NB4 (cell line): ENCODE measurements at places on chromosomes 4 and X.

DNA sequence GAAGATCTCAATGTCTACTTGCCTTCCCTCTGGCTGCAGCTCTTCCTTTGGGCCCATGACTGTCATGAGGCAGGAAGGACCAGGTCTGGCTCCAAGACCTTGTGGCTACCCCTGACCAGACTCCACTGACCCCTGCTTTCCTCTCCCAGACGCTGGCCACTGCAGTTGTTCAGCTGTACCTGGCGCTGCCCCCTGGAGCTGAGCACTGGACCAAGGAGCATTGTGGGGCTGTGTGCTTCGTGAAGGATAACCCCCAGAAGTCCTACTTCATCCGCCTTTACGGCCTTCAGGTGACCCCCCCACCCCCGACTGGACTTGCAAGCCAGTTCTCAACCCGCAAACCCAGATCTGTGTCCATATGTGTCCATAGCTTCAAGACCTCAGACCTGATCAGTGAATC, 535 bp downstream of the WAS start:
- no peak for DNase-seq

DNA sequence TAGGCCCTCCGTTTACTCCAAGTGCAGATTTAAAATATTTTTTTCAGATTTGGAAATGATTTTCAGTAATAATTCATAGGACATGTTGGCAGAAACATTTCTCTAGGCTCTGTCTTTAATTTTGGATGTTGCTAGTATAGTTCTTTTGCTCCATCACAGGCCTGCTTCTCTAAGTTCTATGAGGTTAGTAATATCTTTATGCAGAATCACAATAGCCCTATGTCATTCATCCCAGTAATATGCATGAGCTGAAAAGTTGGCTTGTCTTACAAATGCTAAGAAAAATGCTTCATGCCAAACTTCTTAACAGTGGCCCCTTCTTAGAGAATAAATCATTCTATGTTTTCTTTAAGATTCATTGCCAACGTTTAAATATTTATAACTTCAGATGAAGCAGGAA, 148.3 kb upstream of the TLL1 start:
- DNase-seq = no peak

- DNase-seq = no peak
Measured at GRCh38 chr4:7897811-7898210, 41.9 kb downstream of the AFAP1 start.

DNA sequence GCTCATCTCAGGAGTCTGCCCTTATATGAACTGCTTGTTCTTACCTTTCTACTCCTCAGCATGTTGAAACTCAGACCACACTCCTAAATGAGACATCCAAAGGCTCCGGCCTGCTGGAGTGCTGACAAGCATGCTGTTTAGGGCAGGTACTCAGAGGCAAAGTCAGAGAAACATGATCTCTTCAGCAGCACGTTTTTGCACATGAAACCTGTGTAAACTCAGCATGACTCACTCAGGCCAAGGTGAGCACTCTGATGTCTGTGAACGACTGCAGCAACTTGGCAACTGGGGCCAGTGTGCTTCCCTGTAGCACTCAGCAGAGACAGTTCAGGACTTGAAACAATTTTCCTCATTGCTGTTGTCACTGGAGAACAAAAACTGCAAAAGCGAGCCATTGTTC, 109.6 kb downstream of the PACRGL start:
- DNase-seq = no peak

DNA sequence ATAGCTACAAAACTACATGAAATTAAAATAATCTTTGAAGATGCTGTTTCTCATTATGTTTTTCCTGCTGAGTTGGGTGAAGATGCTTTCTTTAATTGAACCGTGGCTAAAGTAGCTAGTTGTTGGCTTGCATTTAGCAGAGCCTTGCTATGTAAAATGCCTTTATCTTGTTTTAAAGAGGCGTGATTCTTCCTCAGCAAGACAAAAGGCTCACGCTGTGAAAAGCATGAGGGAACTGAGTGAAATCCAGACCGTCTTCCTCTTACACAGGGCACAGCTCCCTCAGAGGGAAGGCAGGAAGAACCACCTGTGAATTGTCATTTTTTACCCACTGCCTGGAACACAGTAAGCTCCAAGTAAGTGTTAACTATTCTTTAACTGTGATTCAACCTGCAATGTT, 39.0 kb upstream of the ZNF518B start:
- no peak for DNase-seq

- no peak for DNase-seq
Measured at GRCh38 chr4:179467878-179468277, 2025.6 kb upstream of the AGA start.

DNA sequence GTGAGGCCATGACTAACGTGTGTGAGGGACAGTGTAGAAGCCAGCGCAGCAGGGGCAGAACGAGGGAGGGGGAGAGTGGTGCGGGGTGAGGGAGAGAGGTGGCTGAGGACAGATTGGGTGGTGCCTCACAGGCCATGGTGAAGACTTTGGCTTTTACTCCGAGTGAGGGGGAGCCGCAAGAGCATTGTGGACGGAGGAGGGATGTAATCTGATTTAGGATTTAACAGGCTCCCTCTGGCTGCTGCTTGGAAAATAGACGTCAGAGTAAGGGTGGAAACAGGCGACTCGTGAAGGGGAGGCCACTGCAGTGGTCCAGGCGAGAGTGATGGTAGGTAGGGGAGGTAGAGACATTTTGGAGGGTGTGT, 13.0 kb downstream of the PPP1R3F start:
- DNase-seq = peak; percentile 20
